ENCODE measurements at places on chromosomes 4 and X.
A peak's percentile ranks its signal among the peaks of the same experiment; 100 is the strongest.

- peaks cover 10% of the 10 kb centered on the region for H3K4me1 ChIP-seq
- DNase-seq = no peak
- H3K4me3 ChIP-seq = no peak overlapping the region
- H3K36me3 ChIP-seq = no peaks in the 10 kb centered on the region
Measured at GRCh38 chr4:121706595-121707021, 9.8 kb upstream of the ANXA5 start.

- H3K4me3 ChIP-seq = peak overlapping the region; percentile 39
- H3K27me3 ChIP-seq = no peaks in the 10 kb centered on the region
- peaks cover 41% of the 10 kb centered on the region for H3K4me1 ChIP-seq
- no peaks in the 10 kb centered on the region for H3K36me3 ChIP-seq
- no peak overlapping the region for H3K27ac ChIP-seq
Measured at GRCh38 chrX:46587158-46587557, 13.6 kb downstream of the CHST7 start.

GRCh38 chrX:148681605-148682004, 181.2 kb downstream of the AFF2 start:
- DNase-seq = no peak
- H3K27ac ChIP-seq = no peak overlapping the region
- no peak overlapping the region for H3K4me3 ChIP-seq

DNA sequence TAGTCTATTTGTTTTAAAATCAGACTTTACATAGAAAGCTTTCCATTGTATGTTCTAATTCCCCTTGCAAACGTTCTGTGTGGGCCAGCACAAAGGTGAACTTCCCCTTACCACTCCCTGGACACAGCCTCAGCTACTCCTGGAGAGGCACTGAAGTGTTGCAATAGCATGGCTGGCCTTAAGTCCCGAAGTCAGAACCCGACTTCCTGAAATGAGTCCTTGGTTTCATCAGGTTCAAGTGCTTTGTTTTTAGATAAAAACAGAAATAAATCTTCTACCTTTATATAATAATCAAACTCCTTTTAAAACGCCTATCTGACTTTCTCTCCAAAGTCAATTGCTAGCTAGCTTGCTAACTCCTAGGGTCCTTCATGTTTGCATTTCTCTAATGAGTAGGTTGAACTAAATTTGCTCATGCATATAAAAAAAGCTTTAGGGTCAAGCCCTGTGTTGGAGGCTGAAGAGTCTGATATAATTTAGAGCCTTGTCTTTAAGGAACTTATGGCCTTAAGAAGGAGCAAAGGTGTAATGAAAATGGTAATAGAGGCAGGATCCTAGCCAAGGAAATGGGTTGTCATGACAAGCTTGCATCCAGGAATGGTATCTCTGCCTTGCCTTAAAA, 9.0 kb downstream of the BMP3 start:
- peak; percentile 11 for DNase-seq
- H3K36me3 ChIP-seq = no peaks in the 10 kb centered on the region
- H3K27ac ChIP-seq = no peak overlapping the region
- H3K4me3 ChIP-seq = no peak overlapping the region
- H3K27me3 ChIP-seq = peaks cover under 1% of the 10 kb centered on the region
- 0 out of 2 replicates have a peak, but pooled peaks cover 7% of the 10 kb centered on the region for H3K4me1 ChIP-seq

- H3K27ac ChIP-seq = no peak overlapping the region
- H3K4me3 ChIP-seq = no peak overlapping the region
- H3K27me3 ChIP-seq = no peaks in the 10 kb centered on the region
- H3K36me3 ChIP-seq = no peaks in the 10 kb centered on the region
- H3K4me1 ChIP-seq = no peaks in the 10 kb centered on the region
Measured at GRCh38 chr4:8218371-8219031, 19.4 kb downstream of the SH3TC1 start.
